ENCODE measurements at places on chromosomes 12 and 14. TPM values are rescaled to one million over a fixed set of nuclear protein-coding genes. Genes with fewer than 3 reads are reported as not detected.
A peak's percentile ranks its signal among the peaks of the same experiment; 100 is the strongest.

DNA sequence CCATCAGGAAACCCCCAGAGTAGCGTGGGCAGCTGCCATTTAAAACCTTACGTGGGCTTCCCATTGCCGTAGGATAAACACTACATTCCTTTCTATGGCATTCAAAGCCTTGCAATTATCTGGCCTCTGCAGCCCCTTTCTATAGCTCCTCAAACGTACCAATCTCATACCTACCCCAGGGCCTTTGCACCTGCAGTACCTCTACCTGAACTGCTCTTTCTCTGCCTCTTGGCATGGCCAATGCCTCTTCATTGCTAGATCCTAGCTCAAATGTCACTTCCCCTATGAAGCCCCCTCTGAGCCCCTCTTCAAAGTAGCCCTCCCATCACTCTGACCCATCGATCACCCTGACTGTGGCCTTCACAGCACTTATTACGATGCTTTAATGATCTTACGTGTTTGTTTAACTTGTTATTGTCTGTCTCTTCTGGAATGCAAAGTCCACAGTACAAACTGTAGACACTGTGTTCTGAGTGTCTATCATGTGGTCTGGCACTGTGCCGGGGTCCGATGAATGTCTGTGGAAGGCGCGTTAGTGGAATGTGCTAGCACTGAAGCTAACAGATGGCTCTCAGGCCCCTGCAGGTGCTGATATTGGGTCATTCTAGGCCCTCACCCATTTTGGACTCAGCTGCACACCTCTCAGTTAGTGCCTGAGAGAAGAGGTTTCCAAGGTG lies 157.3 kb upstream of the NOS1 start:
- no peak overlapping the region for H3K4me3 ChIP-seq
- H3K4me1 ChIP-seq = peaks cover 13% of the 10 kb centered on the region
- DNase-seq = peak; percentile 61

Gene LDHB
- total RNA-seq = 727 TPM

Gene CEBPE
- total RNA-seq = not detected

Gene IL22
- not detected for total RNA-seq

- H3K27me3 ChIP-seq = no peaks in the 10 kb centered on the region
- H3K27ac ChIP-seq = peak overlapping the region; percentile 31
- no peak overlapping the region for H3K4me3 ChIP-seq
- no peaks in the 10 kb centered on the region for H3K36me3 ChIP-seq
- no peak for DNase-seq
Measured at GRCh38 chr12:14390870-14391530, 25.5 kb downstream of the ATF7IP start.

GRCh38 chr12:45638386-45638785 lies 91.1 kb upstream of the ARID2 start:
- H3K27ac ChIP-seq = no peak overlapping the region
- no peak overlapping the region for H3K4me3 ChIP-seq
- no peaks in the 10 kb centered on the region for H3K4me1 ChIP-seq
- H3K36me3 ChIP-seq = no peaks in the 10 kb centered on the region
- no peak for DNase-seq
- H3K27me3 ChIP-seq = no peaks in the 10 kb centered on the region

GRCh38 chr14:32354716-32355115 lies 25.6 kb downstream of the AKAP6 start:
- no peak overlapping the region for H3K27ac ChIP-seq
- H3K27me3 ChIP-seq = no peaks in the 10 kb centered on the region
- no peaks in the 10 kb centered on the region for H3K4me1 ChIP-seq
- no peak overlapping the region for H3K4me3 ChIP-seq
- DNase-seq = no peak
- no peaks in the 10 kb centered on the region for H3K36me3 ChIP-seq

Gene MGP
- total RNA-seq = 287 TPM

Gene EIF2S3B
- total RNA-seq = not detected

DNA sequence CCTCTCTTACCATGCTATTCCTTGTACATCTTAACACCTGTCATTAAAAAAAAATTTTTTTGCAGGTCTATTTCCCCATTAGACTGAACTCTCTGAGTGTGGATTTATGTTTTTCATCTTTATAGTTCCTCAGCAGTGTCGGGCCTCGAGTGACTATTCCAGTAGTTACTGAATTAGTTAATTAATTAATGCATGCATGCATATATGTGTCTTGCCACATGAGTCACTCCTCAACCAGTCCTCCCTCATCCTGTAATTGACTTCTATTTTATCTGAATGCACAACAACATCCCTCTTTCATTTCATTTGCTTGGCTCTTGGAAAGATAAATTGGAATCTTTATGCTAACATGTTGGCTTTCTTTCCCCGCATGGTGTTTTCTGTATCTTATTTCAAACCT lies 35.6 kb downstream of the ERG28 start:
- DNase-seq = no peak
- H3K36me3 ChIP-seq = no peaks in the 10 kb centered on the region
- H3K4me3 ChIP-seq = no peak overlapping the region
- H3K27ac ChIP-seq = no peak overlapping the region
- no peaks in the 10 kb centered on the region for H3K27me3 ChIP-seq

Gene ANKRD33
- total RNA-seq = not detected

Gene KCNMB4
- 3.2 TPM for total RNA-seq

Gene MYH6
- total RNA-seq = 13,240 TPM

DNA sequence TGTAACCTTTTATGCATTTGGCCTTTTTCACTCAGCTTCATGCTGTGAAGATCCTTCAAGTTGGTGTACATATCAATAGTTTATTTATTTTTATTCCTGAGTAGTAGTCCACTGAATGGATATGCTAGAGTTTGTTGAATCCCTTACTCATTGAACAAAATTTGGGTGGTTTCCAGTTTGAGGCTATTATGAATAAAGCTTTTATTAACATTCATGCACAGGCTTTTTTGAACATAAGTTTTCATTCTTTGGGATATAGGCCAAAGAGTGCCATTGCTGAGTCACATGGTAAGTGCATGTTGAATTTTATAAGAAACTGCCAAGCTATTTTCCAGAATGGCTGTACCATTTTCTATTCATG lies 59.5 kb upstream of the CAPRIN2 start:
- DNase-seq = no peak
- H3K36me3 ChIP-seq = no peaks in the 10 kb centered on the region
- H3K4me1 ChIP-seq = no peaks in the 10 kb centered on the region

Gene TMEM120B
- 3.3 TPM for total RNA-seq

Gene TAC3
- not detected for total RNA-seq

DNA sequence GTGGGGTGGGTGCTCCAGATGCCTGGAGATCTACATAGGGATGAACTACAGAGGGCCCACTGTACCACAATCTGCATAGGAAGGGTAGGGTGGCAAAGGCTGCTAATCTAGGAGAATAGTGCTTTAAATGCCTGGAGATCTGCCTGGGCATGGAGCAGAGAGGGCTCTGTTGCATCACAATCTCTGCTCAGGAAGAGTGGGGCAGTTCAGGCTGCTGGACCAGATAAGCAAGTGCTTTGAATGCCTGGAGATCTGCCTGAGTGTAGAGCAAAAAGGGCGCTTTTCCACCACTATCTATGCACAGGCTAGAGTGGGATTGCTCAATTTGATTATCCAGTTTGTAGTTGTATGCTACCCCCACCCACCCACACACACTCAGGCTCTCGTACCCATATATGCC lies 886.3 kb upstream of the SEL1L start:
- H3K4me3 ChIP-seq = no peak overlapping the region
- H3K36me3 ChIP-seq = no peaks in the 10 kb centered on the region
- H3K27me3 ChIP-seq = no peaks in the 10 kb centered on the region
- no peaks in the 10 kb centered on the region for H3K4me1 ChIP-seq
- H3K27ac ChIP-seq = no peak overlapping the region
- DNase-seq = no peak

GRCh38 chr12:106445959-106446358 lies 88.4 kb downstream of the POLR3B start:
- H3K27ac ChIP-seq = no peak overlapping the region
- H3K4me3 ChIP-seq = no peak overlapping the region
- H3K27me3 ChIP-seq = no peaks in the 10 kb centered on the region
- no peaks in the 10 kb centered on the region for H3K4me1 ChIP-seq
- DNase-seq = no peak
- H3K36me3 ChIP-seq = peaks cover 6% of the 10 kb centered on the region

- no peaks in the 10 kb centered on the region for H3K4me1 ChIP-seq
- no peaks in the 10 kb centered on the region for H3K27me3 ChIP-seq
- H3K4me3 ChIP-seq = no peak overlapping the region
- DNase-seq = no peak
Measured at GRCh38 chr12:94230357-94230905, 82.1 kb downstream of the PLXNC1 start.

Gene RIMBP2
- 0.04 TPM for total RNA-seq

Gene ESRRB
- total RNA-seq = 10.0 TPM

- H3K27ac ChIP-seq = no peak overlapping the region
- H3K36me3 ChIP-seq = no peaks in the 10 kb centered on the region
- H3K4me3 ChIP-seq = no peak overlapping the region
- no peaks in the 10 kb centered on the region for H3K4me1 ChIP-seq
Measured at GRCh38 chr14:33377596-33378390, 439.1 kb downstream of the NPAS3 start.

Gene MLEC
- total RNA-seq = 179 TPM

Gene BMAL2
- total RNA-seq = 1.6 TPM

GRCh38 chr12:109950625-109951024 lies 45.5 kb downstream of the GIT2 start:
- H3K27ac ChIP-seq = peak overlapping the region; percentile 75
- H3K27me3 ChIP-seq = no peaks in the 10 kb centered on the region
- H3K4me3 ChIP-seq = no peak overlapping the region
- H3K4me1 ChIP-seq = no peaks in the 10 kb centered on the region

DNA sequence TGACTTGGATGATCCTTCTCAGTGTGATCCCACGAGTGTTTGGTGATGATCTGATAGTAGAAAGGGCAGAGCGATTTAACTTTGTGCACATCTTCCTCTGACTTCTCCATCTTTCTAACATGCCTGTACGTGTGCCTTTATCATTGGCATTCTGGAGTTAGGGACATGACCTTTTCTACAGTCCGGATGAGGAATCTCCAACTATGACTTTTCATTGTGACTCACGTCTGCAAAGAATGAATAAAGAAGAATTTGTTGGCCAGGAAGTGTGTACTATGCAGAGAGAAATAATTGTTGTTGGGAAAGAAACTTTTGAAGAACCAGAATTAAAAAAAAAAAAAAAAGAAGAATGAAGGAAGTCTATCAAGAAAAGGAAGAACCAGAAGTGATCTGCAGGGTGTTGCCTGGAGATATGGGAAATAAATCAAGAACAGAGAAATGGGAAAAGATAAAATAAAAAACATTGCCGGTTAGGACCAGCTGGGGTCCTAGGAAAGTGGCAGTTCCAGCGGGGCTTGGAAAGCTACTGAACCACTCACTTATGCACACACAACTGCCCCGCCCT lies 25.3 kb downstream of the PPFIBP1 start:
- H3K36me3 ChIP-seq = no peaks in the 10 kb centered on the region
- no peak for DNase-seq
- H3K4me3 ChIP-seq = no peak overlapping the region
- H3K27me3 ChIP-seq = no peaks in the 10 kb centered on the region

- H3K36me3 ChIP-seq = no peaks in the 10 kb centered on the region
- H3K4me3 ChIP-seq = no peak overlapping the region
- no peak for DNase-seq
- H3K4me1 ChIP-seq = no peaks in the 10 kb centered on the region
- no peak overlapping the region for H3K27ac ChIP-seq
Measured at GRCh38 chr12:66453120-66453519, 150.8 kb downstream of the HELB start.

Gene KRT71
- total RNA-seq = not detected

Gene FAM90A1
- total RNA-seq = not detected

GRCh38 chr14:55600784-55601561 lies 21.0 kb downstream of the KTN1 start:
- no peak for DNase-seq
- no peaks in the 10 kb centered on the region for H3K27me3 ChIP-seq
- H3K27ac ChIP-seq = no peak overlapping the region
- H3K36me3 ChIP-seq = no peaks in the 10 kb centered on the region

- no peaks in the 10 kb centered on the region for H3K36me3 ChIP-seq
- peak overlapping the region; percentile 90 for H3K27ac ChIP-seq
Measured at GRCh38 chr12:123233505-123234308, 471 bp downstream of the MTRFR start.

- no peak overlapping the region for H3K4me3 ChIP-seq
- peaks cover 31% of the 10 kb centered on the region for H3K4me1 ChIP-seq
- DNase-seq = no peak
- peaks cover 53% of the 10 kb centered on the region for H3K36me3 ChIP-seq
- H3K27me3 ChIP-seq = no peaks in the 10 kb centered on the region
Measured at GRCh38 chr14:23058654-23059504, 1.6 kb upstream of the CDH24 start.

Gene SMCO3
- total RNA-seq = 0.33 TPM

Gene CLEC2A
- total RNA-seq = not detected

GRCh38 chr12:95810411-95810810 lies 19.8 kb upstream of the NTN4 start:
- H3K27ac ChIP-seq = no peak overlapping the region
- no peaks in the 10 kb centered on the region for H3K4me1 ChIP-seq
- H3K4me3 ChIP-seq = no peak overlapping the region
- no peaks in the 10 kb centered on the region for H3K27me3 ChIP-seq
- no peaks in the 10 kb centered on the region for H3K36me3 ChIP-seq

- H3K36me3 ChIP-seq = no peaks in the 10 kb centered on the region
- peak within 1 kb of the TSS; percentile 100 for H3K4me3 ChIP-seq
- peak within 1 kb of the TSS; percentile 92 for H3K27ac ChIP-seq
- H3K4me1 ChIP-seq = no peaks in the 10 kb centered on the region
Measured at GRCh38 chr12:120265473-120266179, at the start of gene PXN. Gene PXN (minus strand): TSS chr12:120265730. CDS start chr12:120265629, 101 bp downstream.

- H3K4me3 ChIP-seq = no peak overlapping the region
- no peak for DNase-seq
- no peak overlapping the region for H3K27ac ChIP-seq
- no peaks in the 10 kb centered on the region for H3K27me3 ChIP-seq
- H3K4me1 ChIP-seq = peaks cover 14% of the 10 kb centered on the region
Measured at GRCh38 chr14:63228217-63228616, 24.0 kb downstream of the RHOJ start.

DNA sequence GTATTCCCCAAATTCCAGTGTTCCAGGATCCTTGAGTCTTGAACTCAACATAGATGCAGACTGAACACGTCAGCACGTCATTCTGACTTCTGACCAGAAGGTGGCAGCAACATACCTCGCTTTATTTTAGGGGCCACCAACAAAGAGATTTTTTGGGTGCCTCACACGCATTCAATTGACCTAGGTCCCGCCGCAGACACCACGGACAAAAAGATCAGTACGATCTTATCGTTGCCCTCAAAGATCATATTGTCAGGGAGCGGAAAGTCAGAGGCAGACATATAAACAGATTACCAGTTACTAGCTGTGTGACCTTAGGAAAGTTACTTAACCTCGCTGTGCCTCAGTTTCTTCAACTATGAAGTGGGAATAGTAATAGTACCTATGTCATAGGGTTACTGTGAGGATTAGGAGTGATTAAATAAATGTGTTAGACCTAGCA lies 6.5 kb upstream of the PRPH start:
- H3K4me3 ChIP-seq = no peak overlapping the region
- peak; percentile 67 for DNase-seq
- H3K27ac ChIP-seq = no peak overlapping the region
- H3K4me1 ChIP-seq = no peaks in the 10 kb centered on the region
- H3K27me3 ChIP-seq = no peaks in the 10 kb centered on the region

Gene TOMM20L
- not detected for total RNA-seq
